ENCODE measurements at places on chromosomes 1 and 21.

DNA sequence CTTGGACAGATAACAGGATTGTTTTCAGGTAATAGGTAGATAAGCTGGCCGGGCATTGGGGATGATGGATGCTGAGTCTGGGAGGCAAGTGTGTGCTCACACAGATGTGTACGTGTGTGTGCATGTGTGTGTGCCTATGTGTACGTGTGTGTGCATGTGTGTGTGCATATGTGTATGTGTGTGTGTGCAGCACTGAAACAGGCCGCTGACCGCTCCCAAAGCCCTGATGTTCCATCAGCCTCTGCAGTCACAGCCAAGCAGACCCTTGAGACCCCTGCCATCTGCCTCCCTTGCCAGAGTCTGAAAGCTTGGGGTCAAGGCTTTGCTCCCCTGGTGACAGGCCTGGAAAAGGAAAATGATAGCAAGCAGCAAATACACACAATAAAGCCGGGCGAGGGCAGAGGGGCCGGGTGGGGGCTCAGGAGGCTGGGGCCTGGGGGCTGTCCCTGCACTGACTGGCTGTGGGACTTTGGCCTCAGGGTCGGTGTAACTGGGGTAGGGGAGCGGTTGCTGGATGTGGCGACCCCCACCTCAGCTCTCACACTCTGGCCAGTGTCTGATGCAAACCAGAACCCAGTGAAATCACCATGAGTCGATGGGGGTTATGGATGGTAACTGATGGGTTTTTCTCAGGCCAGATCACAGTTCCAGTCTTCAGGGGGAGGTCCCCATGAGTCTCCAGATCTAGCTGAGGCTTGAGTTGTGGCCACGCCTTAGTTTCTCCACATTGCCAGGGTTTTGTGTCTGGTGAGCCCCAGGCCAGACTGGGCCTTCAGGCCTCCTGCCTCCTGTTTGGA, 9.2 kb upstream of the TNFRSF8 start:
- peak; percentile 72 for DNase-seq

- peak; percentile 60 for DNase-seq
Observed at GRCh38 chr1:36083635-36084496, at the start of gene TEKT2. TEKT2 (plus strand) TSS chr1:36084094; CDS start chr1:36084922, 828 bp downstream.

- no peak for DNase-seq
Observed at GRCh38 chr1:19197845-19198244, 12.2 kb downstream of the UBR4 start.

DNA sequence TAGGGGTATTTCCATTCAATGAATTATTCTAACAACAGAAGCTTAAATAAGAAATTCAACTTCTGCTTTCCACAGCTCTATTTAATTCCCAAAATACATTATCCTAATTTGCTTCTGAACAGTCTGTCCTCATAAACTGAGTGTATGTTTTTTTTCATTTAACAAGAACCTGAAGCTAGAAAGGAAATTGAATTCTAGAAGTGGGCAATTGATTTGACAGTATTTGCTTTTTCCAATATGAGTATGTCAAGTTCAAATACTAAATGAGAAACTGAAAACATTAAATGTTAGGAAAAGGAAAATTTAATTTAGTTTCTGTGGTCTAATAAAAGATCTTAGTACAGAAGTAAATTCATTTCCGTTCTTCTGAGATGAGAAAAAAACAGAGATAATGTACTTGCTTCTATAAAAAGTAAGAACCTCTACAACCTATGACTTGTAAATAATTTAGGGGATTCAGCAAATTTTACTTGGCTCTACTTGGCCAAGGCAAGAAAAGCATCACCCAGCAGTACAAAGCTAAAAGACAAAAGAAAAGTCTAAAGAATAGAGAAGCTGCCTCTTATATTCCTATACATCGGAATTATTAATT, 31.1 kb downstream of the RAB3GAP2 start:
- no peak for DNase-seq

- no peak for DNase-seq
Observed at GRCh38 chr1:67647036-67647798, 37.8 kb upstream of the GADD45A start.

DNA sequence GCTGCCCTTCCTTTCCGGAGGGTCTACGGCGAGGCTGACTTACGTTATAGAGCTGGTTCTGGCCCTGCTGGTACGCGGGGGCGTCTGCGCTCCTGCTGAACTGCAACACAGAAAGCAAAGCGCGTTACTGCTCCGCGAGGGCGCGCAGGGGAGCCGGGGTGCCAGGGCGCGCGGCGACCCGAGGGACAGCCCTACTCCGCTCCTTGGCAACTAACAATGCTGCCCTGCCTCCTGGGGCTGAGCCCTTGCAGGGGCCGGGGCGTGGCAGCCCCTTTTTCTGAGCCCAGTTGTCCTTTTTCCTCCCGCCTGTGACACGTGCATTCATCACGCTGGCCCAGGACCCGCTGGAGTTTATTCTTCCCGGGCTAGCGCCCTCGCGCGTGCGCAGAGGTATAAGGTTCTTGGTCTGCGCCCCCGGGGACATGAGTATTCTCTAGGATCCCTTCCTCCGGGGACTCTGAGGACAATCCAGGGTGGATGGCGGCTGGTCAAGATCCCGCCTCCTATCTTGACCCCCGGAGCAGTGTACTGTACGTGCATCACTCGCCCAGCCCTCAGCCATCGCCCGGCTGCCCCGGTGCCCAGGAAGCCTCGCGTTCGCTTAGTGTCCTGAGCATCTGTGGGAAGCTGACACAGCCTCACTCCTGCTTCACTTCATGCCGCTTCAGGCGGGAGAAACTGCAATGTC, 78.9 kb downstream of the CD247 start:
- DNase-seq, result no peak

- peak; percentile 86 for DNase-seq
Observed at GRCh38 chr1:24946861-24947658, 17.0 kb upstream of the RUNX3 start.

- no peak for DNase-seq
Observed at GRCh38 chr1:162861101-162861500, at the start of gene CCDC190. CCDC190 (minus strand) TSS chr1:162861175; CDS start chr1:162859646, 1,529 bp downstream.

DNA sequence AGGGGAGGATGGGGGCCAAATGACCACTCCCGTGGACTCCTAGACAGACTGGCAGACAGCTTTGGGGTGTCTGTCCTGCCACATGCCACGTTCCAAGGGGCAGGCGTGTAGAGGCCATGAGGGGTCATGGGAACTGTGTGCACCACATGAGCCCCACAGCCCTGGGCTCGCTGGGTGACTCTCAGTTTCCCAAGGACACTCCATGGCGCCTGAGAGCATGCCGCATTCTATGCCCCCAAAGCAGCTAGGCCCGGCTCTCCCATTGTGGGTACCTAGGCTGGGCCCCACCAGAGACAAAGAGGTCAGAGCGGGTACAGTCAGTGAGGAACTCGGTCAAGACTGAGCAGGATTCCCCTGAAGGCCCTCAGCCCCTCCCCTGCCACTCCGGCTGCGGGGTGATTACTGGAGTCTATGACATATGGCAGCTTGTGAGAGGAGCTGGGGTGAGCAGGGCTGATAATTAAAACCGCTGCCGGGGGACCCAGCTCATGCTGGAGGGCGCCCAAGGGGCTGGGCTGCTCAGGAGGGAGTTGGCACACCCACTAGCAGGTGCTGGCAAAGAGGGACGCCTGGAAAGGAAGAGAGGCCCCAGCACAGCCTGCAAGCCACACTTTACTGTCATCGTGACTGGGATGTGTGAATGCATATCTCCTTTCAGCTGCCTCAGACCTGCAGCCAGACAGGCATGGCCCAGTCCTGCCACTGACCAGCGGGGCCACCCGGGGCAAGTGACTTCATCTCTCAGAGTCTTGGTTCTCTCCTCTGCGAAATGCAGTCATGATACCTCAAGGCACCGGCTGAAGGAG, 8.4 kb downstream of the LRP8 start:
- no peak for DNase-seq

GRCh38 chr1:85049735-85050166, 1.5 kb upstream of the MCOLN3 start:
- no peak for DNase-seq

DNA sequence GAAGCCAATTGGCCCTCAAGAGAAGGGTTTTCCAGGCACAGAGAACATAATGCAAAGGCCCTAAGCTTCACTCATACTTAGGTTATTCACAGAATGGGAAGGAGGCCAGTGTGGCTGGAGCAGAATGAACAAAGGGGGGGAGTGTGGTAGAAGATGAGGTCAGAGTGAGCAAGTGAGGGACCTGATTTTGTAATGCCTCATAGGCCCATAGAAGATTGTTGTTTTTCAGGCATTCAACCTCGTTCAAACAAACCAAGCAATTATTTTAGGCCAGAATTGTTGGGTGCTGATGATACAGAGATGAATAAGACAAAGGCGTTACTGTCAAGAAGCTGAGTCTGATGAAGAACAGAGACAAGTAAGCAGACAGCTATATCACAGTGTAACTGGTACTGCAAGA, 54.5 kb upstream of the RAP1A start:
- DNase-seq, result no peak

DNA sequence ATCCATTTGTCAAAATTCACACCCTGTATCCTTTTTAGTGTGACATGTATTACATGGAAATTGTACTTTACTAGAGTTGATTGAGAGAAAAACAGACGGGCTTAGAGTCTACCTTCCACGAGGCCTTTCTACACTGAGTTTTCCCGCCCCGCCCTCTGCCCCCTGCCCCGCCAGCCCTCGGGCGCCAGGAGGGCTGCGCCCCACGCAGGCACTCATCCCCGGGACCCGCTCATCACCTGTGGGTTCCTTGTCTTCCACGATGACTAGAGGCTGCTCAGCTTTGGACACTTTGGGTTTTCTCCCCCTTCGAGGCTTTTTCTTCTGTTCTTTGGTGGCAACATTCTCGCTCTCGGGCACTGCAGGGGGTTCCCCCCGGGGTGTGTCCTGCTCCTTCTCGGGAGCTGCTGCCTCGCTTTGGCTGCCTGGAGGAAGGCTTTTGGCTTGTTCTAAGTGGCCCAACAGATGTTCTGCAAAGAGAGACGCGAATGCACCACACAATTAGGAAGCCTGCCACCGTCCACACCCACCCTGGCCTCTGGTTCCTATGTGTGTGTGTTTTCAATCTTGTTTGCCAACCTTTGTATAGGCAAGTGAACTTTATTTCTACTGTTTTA, 39.6 kb downstream of the PRDM15 start:
- no peak for DNase-seq
